ENCODE measurements at places on chromosomes 11 and 22.
A peak's percentile ranks its signal among the peaks of the same experiment; 100 is the strongest.

GRCh38 chr11:92107331-92107730, 117.3 kb upstream of the FAT3 start:
- no peak for DNase-seq

GRCh38 chr11:67054836-67055523, 1.7 kb upstream of the RHOD start:
- DNase-seq: peak; percentile 100

- DNase-seq: no peak
These were observed 5.3 kb upstream of the BRSK2 start for GRCh38 chr11:1384199-1384970.

DNA sequence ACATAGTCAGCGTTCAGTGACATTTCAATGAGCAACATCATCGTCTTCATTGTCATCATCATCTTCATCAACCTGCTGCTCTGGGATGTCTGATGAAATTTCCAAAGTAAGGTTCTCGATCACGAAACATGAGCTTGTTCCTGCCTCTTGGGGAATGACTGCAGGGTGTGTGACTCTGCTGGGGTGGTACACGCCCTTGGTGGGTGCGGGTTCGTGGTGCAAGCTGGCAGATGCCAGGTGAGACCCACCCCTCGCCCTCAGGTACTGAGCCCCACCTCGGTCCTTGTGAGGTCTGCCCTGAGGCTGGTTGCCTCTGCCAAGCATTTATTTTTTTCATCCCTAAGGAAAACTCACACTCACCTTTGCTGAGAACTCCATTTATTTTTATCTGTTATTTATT, 1389.2 kb downstream of the TBC1D22A start:
- DNase-seq: no peak

DNA sequence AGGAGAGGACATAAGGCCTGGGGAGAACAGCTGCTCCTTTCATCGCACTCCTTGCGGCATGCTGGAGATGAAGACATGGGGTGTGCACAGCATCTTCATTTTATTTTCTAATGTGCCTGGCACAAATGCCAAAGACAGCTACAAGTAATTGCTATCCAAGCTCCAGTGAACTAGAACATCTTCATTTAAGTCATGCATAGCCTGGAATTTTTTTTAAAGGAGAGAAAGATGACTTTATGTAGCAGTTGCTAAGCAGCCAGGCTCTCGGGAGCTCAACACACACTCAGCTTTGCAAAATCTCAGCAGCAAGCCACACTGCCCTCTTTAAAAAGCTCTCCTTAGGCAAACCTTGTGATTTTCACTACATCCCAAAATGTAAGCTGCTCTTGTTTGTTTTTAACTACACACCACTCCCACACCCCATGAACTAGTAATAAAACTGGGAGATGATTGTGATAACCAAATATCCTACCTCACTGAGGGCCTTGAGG, 164.5 kb upstream of the POU2AF2 start:
- no peak for DNase-seq

- DNase-seq: no peak
These were observed 5.1 kb downstream of the CD82 start for GRCh38 chr11:44570411-44571155.

GRCh38 chr11:86702220-86702983, 30.0 kb upstream of the ME3 start:
- DNase-seq: no peak

DNA sequence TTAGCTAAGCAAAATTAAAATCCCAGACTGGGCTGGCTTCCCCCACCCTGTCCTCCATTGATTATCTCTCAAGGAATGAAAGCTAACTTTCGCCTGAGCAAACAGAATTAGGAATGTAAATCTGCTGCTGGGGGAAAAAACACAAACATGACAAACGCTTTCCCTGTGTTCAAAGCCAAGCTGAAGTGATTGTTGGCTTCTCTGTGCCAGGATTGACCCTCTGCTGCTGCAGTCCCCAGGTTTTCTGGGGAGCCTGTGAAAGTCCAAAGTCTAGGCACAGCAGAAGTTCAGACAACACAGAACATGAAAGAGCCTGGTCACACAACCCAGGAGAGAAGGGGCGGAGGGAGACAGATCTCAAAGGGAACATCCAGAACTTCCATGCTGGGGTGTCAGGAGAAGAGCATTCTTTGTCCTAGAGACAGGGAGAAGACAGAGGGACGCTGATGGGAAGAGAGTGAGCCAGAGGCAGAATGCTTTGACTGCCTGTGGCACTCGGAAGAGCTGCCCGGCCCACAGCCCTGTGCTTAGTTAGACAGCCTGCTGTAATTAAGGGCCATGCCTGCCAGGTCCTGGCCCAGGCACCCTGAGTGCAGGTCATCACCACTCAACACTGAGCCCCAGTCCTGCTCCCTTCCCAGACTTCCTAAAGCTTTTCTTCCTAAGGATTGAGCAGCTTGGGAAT, 6.9 kb downstream of the PATZ1 start:
- no peak for DNase-seq

GRCh38 chr11:61602775-61603569, 22.1 kb upstream of the SYT7 start:
- no peak for DNase-seq

- no peak for DNase-seq
These were observed 1455.3 kb downstream of the BRD1 start for GRCh38 chr22:48372390-48372789.

DNA sequence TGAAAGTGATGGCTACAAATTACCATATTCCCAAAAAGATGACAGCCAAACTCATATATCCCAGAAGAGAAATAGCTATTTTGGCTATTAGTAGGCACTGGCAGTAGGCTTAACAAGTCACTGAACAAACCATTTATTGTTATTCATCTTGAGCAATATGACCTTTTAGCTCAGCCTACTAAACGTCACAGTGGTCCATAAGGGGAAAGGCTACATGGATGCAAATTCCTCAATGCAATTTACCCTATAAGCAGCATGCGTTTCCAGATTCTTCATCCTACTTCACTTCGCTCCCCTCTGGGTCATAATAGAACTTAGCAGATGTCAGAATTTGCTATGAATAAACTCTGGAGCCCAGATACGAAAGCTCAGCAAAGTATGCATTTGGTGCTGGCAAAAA, 114.0 kb downstream of the SIK3 start:
- DNase-seq: no peak

DNA sequence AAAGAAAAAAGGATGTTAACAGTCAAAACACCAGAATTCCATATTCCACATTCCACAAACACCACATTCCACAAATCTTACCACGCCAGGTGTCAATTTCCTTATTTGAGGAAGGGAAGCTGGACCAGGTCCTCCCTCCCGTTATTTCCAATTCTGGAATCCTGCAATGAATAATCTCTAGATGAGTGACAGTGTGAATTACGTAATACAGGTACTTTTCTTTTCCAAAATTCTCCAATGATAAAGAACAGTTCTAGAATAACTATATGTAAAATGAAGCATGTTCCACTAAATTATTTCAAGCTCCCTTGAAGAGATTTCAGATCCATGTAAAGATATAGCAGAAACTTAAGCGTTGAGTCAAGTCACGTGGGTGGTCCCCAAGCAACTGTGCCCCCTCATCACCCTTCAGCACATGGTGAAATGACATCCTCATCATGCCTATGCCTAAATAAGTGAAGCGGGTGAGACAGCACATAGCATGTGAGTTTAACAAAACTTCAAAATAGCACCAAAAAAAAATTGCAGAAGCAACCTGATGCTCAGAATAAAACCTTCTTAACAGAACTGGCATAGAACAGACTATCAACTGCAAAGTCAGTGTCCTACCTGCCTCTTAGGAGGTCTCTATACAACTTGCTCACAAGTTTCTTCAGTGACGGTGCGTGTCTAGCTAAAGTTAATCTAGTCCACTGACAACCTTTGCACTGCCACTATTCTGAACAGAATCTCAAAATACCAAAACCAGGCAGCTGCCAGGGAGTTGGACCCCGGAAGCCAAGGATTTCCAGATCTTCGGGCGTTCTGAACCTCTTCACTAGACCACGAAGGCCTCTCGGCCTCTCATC, 876 bp downstream of the NFRKB start:
- no peak for DNase-seq

DNA sequence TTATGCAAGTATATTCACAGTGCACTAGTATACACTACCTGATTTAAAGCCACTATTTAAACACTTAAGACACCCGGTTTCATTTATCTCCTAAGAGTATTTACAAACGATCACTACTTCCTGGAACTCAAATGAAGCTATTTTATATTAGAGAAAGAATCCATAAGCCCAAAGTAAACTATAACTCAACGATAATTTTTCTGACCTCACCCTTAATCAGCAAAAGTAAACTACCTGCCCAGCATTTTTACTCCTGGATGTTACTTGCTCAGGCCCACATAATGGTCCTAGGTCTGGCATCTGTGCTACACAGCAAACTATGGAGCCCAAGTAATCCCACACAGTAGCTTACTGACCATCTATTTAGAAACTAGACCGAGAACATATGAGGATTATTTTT, 33.4 kb downstream of the TSG101 start:
- DNase-seq: no peak

- DNase-seq: no peak
These were observed 284.0 kb downstream of the MN1 start for GRCh38 chr22:27517361-27518155.
